Spleen (tissue), 13 donors: ENCODE measurements at places on chromosomes 6 and 20. TPM values are rescaled to one million over a fixed set of nuclear protein-coding genes. Genes with fewer than 3 reads are reported as not detected.

The TBX18 gene
- total RNA-seq: not detected

DNA sequence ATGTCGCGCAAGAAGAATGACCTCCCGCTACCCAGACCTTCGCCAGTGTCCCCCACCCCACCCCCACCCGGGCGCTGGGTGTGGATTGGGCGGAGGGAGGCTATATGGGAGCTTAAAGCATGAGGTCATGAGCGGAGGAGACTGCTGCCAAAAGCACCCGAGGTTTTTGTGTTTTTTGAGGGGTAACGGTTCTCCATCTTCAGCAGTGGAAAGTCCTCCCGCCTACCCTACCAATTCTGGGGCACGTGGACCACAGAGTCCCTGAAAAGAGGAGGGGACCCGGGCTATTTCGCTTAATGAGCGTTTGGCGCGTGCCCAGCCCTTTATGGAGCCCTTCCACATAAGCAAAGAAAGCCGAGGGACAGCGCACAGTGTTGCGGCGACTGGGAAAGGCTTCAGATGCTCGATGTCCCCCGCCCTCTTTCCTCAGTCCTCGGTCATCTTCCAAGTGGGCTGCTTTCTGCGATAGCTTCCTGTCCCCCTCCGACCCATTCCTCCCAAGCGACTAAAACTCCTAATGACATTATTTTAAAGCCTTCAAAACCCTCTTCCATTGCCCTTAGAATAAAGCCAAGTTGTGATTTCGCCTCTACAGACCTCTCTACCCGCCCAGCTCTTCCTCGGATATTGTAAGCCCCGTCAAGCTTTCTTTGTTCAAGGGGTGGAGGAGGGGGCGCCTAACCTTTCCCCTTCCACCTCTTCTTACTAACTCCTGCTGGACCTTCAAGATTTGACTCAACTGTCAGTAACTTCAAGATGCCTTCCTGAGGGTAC lies 2.1 kb upstream of the TRERF1 start:
- no peak for DNase-seq

DNA sequence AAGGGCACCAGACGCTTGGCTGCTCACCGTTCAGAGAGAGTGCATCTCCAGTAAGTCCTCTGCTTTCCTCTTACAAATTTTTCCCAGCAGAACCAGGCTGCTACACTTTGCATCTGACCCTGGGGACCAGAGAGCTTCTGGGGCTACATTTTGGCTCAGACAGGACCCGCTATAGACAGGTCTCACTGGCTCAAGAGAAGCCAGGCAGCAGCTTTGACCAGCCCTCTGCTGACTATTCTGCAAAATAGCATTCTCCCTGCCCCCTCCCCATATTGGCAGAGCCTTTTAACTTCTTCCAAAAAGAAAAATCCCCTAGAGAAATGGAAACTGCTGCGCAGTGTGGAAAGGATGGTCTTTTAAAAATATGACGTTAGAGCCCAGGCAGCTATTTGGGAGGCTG lies 37.2 kb downstream of the CPXM1 start:
- no peak for DNase-seq

- DNase-seq: peak; percentile 68
Observed at GRCh38 chr6:1606780-1607515, 2.8 kb upstream of the FOXC1 start.

DNA sequence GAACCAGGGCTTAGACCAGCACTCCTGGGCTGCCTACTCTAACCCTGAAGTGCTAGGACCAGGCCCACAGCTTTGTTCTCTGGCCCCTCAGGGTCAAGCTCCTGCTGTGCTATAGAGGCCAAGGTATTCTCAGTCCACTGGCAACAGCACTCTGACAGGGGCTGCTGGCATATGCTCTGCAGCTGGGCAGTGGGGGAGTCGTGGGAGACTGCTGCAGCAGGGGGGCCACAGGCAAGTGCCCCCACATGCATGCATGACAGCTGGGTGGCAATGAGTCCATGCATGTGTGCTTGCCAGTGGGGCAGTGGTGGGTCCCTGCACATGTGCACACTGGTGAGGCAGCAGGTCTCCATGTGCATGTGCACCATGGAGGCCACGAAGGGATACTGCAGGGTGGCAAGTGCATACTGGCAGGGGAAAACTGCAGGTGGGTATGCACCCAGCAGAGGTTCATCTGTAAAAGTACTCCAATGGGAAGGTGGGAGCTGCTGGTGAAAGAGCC lies 364.9 kb upstream of the IRAK1BP1 start:
- DNase-seq: no peak

- DNase-seq: no peak
Observed at GRCh38 chr20:60038400-60039008, 80.3 kb downstream of the CDH26 start.

GRCh38 chr6:52568320-52568719 lies 8.5 kb downstream of the TRAM2 start:
- DNase-seq: no peak

GRCh38 chr6:166393535-166393823 lies 10.7 kb upstream of the MPC1 start:
- DNase-seq: no peak
